DMS 273 treated with DMSO at 0.1 percent for 48 hours (cell line): ENCODE measurements at places on chromosomes 13 and 19.

GRCh38 chr13:52454459-52454819 lies 839 bp upstream of the CKAP2 start:
- no peak for DNase-seq

- DNase-seq: no peak
These were observed 2.4 kb downstream of the GADD45GIP1 start for GRCh38 chr19:12954612-12954962.

DNA sequence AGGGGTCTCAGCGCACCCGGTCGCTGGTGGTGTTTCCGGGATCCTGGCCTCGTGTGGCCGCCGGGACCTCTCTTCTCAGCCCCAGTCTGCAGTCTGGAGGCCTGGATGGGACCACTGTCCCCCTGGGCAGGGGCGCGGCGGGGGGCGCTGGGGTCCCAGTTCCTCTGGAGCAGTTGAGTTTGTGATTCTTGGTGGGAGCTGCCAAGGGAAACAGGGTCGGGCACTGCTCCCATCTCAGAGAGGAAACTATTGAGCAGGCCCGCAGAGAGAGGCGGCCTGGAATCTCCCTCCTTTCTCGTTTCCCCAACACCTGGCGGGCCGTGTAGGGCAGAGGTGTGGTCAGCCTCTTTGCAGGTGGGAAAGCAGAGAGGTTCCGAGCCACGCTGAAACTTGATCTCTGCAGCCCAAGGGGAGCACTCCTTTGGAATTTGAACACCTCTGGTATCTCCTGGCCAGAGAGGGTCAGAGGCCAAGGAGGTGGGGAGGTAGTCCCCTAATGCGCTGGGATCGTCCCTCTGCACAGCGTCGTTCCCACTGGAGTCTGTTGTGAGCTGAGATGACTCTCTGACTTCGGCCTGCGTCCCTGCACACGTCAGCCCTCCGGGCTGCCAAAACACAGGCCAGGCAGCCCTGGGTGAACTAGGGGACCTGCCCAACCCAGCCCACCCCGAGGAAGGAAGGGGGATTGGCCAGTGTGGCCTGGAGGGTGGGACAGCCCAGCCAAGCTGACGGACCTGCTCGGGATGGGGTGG lies 741 bp downstream of the PLEKHF1 start:
- DNase-seq: no peak

- DNase-seq: no peak
These were observed 1004.1 kb upstream of the PCDH9 start for GRCh38 chr13:68234274-68234673.

- DNase-seq: no peak
These were observed 17.2 kb upstream of the RNASEH2B start for GRCh38 chr13:50892210-50892944.

GRCh38 chr19:30710721-30711120 lies 338.5 kb downstream of the ZNF536 start:
- no peak for DNase-seq
